ENCODE measurements at places on chromosomes 4 and X.

DNA sequence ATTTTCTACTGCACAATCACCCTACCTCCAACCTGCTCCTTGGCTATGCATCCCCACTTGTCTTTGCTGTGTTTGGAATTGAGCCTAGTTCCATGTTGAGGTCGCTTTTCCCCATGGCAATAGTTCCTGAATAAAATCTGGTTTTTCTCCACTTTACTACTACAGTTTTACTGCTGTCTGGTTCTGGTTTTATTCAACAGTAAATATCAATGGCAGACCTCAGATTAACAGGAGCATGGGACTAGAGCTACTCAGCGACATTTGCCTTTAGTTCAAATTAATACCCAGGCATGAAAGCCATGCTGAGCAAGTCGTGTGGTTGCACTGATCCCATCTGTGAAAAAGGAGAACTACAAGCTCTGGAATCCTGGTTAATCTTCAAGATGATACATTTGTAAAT, 460.3 kb downstream of the GRXCR1 start:
- DNase-seq: no peak

GRCh38 chrX:46626566-46626965, 53.0 kb downstream of the CHST7 start:
- no peak for DNase-seq

DNA sequence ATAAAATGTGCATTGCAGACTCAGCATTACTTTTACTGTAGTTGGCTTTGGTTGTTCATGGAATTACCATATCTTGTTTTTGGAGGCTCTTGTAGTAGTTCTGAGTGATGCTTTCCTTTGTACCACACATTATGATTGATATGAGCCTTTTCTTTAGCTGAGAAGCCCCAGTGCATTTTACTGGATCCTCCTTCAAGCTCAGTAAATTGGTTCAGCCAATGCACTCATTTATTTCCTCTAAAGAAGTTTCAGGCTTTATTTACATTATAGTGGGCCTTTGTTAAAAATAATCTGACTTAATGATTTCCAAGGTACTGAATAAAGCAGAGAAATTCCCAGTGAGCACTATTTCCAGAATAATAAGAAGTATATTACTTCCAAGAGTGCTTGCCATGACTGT, 21.8 kb downstream of the UPRT start:
- DNase-seq: no peak

- no peak for DNase-seq
Observed at GRCh38 chrX:3175659-3176438, 134.6 kb downstream of the ARSF start.

GRCh38 chrX:13123857-13124345, 79.5 kb upstream of the FAM9C start:
- no peak for DNase-seq

DNA sequence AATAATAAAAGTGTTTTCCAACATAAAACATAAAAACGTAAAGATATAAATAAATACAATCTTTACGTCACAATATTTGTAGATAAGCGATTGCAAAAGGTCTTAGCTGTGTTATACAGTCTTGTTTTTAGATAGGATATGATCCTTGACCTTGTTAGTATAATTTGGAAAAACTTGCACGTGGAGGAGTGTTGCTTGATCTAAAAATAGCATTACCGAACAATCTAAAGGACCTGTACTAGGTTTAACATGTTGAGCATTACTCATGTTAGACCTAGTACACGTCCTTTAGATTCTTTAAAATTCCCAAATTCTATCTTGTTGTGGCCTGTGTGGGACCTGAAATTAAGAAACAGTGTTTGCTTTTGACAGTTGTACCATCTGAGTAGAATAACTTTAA, 1.6 kb downstream of the METAP1 start:
- no peak for DNase-seq

- no peak for DNase-seq
Observed at GRCh38 chr4:116180157-116180601, 905.2 kb downstream of the TRAM1L1 start.

GRCh38 chrX:141221611-141222010, 20.7 kb downstream of the SPANXC start:
- no peak for DNase-seq

GRCh38 chr4:86393749-86394148, 33.9 kb upstream of the MAPK10 start:
- no peak for DNase-seq

- DNase-seq: no peak
Observed at GRCh38 chr4:115424852-115425251, 311.4 kb upstream of the NDST4 start.

- no peak for DNase-seq
Observed at GRCh38 chr4:112060212-112060611, 85.0 kb upstream of the FAM241A start.

- DNase-seq: no peak
Observed at GRCh38 chrX:10620121-10620699, at the start of gene MID1. Gene MID1, minus strand, starts transcription at chrX:10620585. Its CDS starts 53,038 bp downstream, at chrX:10567547.

- DNase-seq: no peak
Observed at GRCh38 chr4:124640022-124640730, 72.4 kb downstream of the ANKRD50 start.

- DNase-seq: no peak
Observed at GRCh38 chrX:10040961-10041360, 73.8 kb downstream of the CLDN34 start.

- DNase-seq: no peak
Observed at GRCh38 chr4:6586715-6587325, 11.8 kb downstream of the MAN2B2 start.

DNA sequence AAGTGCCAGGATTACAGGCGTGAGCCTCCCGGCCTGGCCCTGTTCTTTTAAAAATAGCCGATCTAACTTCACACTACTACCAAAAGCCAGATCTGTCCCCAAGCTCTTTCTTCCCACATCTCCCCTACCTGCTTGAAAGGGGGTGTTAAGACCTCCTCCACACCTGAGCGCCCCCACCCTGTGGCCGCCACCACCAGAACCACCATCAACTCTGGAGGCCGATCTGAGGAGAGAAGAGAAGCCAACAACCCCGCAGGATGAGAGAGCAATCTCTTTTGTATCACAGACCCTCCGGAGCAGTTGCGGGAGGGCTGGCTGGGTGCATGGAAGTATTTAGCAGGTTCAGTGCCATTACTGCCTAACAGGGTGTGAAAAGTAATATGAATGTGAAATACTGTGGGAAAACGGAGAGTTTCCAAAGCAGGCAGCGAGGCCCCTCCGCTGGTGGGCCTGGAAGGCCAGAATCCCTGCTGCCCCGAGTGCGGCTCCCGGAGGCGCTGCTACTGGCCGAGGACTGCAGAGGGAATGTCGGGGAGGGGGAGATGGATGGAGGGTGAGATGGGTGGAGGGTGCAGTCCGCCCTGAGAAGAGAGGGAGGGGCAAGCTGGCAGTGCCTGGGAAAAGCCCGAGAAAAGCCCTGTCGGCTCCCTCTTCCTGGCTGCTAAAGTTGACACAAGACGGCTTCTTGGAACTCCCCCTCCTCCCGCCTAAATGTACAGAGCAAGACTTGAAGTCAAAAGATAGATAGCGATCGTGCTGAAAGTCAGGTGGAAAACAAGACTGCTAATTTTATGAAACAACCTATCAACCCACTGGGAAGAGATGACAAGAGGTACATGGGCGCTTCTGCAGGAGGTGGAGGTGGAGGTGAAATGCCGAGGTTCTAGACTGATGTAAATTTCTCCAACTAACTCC, 22.3 kb downstream of the HAND2 start:
- DNase-seq: no peak

- no peak for DNase-seq
Observed at GRCh38 chr4:153252122-153252521, 47.9 kb downstream of the TRIM2 start.

DNA sequence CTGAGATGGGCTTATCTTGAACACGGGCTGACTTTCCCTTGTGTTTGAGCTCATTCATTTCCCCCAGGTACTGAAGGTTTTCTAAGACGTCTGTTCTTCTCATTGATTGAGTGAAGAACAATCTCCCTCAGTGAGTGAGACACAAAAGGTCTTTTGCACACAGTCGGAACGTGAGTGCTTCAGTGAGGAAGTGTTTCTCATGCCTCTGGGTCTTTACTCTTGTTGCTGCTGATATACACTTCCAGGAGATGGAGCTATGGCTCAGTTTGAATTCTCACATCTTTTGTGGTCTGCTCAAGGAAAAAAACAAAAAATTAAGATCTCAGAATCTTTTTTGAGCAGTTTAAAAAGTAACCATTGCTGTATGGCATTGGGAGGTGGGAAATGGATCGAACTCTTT, 981.9 kb upstream of the TENM3 start:
- no peak for DNase-seq

GRCh38 chrX:149221230-149221629, 283.9 kb downstream of the IDS start:
- DNase-seq: no peak

DNA sequence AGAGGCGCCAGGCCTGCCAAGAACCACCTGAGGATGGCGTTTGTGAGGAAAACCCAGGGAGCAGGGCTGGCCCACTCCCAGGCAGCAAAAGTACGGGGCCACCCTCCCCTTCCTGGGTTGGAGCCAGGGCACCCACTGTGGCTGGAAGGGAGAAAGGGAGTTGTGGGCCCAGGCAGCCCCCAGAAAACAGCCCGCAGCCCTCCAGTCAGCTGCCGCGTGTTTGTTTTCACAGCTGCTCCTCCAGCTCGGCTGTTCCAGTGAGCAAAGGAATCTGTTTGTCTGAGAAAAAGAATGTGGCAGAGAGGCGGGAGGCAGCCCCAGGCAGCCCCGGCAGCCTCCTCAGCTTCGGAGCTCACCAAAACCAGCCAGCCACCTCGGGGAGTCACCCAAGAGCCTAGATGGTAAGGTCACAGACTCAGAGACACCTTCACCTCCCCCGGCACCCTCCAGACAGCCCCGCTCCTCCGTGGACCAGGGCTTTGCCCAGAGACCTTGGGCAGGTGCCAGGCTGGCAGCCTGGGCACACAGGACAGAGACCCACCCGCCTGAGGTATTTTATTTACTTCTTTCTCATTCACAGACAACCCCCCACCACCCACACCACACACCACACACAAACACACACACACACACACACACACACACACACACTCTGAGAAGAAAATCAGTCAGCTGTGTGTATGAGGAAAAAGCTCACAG, 338.1 kb downstream of the BCOR start:
- no peak for DNase-seq

DNA sequence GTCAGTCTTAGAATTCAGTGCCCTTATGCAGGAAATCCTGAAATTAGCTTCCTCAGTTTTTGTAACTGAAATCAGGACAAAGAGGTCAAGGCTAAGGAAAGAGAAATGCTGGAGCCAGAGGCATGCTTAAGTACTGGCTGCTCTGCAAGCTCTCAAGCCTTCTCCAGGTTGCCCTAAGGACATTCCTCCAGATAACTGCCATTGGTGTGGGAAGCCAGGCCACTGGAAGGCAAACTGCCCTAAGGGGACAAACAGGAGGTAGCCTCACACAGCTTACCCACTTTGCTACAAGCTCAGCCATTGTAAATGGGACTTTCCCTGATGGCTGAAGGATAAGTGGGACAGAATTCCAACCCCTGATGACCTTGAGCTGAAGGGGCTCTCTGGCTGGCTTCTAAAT, 606.9 kb upstream of the PCDH10 start:
- DNase-seq: no peak

DNA sequence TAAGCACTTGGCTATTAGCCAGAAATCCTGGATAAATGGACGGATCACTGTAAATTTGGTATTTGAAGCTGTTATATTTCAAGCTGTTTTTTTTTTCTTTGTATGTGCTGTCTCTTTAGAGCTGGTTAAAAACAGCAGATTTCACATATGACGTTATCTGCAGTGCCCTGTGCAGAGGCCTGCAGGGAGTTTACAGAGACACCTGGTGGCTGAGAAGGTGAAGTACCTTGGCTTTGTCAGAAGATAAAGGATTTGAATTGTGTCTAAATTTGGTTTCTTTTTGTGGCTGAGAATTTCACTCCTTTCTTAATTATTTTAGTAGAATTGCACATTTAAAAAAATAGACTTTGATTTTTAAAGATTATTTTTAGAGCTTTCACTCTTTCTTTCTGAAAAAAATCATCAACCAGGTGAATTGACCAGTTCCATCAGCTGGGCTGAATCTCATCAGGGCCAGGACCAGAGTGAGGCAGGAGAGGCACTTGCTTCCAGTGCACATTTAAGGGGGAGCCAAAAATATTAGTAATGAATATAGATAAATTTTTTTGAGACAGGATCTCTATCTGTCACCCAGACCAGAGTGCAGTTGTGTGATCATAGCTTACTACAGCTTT, 9.6 kb upstream of the CHRNA9 start:
- peak; percentile 40 for DNase-seq

DNA sequence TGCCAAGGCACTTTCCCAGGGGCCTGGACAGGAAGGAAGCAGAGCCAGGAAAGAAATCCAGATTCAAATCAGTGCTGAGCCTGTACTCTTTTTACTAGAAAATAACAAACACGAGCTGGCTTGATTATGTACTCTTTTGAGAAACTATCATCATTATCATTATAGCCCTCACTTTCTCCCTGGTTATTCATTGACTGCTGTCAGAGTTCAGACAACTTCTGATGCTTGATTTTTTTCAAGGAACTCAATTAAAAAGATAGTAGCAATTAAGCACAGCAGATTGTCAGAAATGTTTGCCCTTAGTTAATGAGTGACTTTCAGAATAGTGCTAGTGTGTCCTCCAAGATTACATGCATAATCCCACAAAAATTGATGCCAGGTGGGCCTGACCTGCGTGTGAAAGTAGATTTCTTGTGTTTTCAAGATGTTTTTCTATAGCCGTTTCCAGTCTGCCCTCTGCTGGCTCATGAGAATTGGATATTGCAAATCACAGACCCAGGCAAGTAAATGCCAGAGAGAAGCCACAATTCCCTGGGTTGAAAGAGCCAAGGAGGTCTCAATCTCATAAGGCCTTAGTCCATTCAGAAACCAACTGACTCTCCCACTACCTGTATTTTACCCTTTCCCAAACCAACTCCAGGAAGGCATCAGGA, 14.3 kb upstream of the PNPLA4 start:
- DNase-seq: no peak

DNA sequence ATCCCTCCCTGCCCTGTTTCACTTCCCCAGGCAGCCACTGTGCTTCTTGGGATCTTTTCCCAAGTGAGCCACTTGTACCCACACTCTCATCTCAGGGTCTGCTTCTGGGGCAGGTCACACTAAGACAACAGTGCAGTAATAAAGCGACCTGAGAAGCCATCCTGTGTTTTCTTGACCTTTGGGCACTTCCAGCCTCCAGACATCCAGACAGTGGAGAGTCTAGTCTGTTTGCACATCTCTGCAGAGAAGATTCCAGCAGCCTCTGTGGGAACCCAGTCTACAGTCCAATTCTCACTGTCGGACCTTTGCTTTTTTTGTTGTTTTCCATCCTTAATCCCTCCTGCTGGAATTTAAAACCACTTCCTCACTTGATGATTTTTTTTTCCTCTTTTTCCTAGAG, 50.3 kb upstream of the ATP6AP2 start:
- DNase-seq: no peak

DNA sequence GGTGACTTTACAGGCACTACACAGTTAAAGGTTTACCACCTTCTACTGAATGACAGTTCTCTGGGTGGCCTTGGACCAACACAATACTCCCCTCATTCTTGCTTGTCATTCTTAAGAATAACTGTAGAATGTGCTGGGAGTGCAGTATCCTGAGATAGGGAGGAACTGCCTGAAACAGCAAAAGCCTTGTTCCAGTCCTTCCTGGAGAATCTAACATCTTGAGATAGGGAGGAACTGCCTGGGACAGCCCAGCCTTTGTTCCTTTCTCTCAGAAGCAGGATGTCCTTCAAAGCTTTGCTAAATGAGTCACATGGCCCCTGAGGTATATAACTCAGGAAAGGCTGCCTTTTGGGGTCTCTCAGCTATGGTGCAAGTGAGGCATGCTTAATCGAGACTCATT, 145.7 kb upstream of the MBNL3 start:
- DNase-seq: no peak
